Activated gamma-delta T cell (primary cell): ENCODE measurements at places on chromosomes 6 and 20.

DNA sequence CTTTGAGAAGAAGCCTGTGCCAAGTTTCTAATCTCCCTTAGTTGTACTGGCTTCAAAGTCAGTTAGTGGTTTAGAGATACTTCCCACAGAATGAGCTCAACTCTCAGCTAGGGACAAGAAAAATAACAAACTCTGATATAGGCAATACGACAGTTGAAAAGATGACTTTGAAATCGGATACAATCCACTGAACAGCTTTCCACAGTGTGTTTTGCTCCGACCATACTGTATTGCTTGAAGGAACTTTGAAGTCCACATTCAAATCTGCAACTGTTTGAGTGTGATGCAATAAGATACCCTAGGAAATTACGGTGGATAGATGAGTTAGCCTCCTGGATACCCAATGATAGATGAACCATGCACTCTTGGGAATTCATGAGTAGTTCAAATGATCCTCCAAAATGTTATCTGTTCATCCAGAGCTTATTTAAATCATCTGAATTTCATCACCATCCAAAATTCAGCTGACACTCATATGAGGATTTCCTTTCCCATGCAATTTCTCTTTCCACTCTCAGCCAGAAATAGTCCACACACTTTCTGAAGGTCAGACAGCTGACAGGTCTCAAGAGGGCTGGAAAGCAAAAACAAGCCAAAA lies 443.8 kb downstream of the HAO1 start:
- DNase-seq, result no peak

- DNase-seq, result no peak
Measured at GRCh38 chr20:63475209-63475608, 2.8 kb upstream of the KCNQ2 start.

DNA sequence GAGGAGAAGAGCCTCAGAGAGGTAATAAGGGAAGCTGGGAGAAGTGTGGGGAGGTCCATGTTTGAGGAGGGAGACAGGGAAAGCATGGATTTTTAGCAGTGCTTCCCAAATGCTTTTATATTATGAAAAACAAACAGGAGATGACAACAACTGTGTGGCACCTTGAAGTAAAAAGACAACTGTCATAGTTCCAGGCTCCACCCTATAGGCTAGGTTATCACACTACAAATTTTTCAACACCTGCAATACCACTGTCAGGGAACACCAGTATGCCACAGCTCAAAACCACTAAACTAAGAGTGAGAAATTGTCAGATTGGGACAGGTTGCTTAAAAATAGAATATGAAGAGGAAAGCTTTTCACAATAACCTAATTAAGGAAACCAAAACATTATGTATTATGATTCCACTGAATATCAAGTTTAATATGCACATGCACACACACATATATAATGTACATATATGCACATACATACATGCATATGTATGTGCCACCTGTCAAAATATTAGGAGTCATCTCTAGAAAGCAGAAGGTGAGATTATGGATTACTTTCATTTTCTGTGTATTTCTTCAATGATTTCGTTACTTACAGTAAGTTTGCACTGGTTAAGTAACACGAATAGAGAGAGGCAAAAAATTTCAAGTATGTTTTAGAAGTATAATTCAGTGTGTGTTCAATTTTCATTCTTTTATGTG lies 261.2 kb downstream of the PTPRK start:
- no peak for DNase-seq

GRCh38 chr6:116556065-116556464 lies 2.5 kb downstream of the CALHM4 start:
- no peak for DNase-seq

- DNase-seq, result no peak
Measured at GRCh38 chr6:98833057-98833306, 1.4 kb upstream of the POU3F2 start.

GRCh38 chr6:144644776-144645175 lies 359.6 kb downstream of the UTRN start:
- DNase-seq, result no peak

DNA sequence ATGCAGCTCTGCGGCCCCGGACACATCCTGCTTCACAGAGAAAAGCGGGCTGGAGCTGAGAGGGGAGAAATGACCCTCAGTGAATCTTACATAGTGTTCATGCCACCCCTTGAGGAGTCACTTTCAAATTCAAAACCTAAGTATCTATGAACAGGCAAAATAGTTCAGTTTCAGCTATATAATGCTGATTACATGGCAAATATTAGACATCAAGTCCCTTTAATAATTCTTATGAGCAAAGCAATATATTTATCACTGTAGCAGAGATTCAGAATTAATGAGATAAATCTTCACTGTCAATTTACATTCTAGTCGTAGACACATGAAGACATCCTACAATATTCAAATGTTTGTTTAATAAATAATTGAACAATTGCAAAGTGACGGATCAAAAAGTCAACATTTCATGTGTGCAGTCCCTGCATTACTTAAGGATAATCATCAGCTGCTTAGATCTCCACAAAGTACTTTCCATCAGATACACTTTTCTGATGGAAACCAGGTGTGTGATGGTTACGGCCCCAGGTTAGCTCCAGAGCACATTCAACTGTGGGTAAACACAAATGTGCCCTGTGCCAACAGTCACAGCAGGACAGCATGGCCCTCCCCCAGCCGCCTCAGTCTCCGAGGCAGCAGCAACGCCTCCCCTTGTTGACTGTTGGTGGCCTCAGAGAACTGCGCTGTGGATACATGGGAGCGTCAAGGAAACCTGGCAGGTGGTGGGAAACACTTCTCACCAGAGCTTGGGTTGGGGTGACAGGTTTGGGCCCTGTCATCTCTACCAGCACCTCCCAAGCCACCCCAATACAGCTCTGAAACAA lies 787 bp upstream of the PRR18 start:
- DNase-seq, result no peak
